Left lung (tissue), 14 donors: ENCODE measurements at places on chromosomes 11 and 22. TPM values are rescaled to one million over a fixed set of nuclear protein-coding genes. Genes with fewer than 3 reads are reported as not detected.
A peak's percentile ranks its signal among the peaks of the same experiment; 100 is the strongest.

DNA sequence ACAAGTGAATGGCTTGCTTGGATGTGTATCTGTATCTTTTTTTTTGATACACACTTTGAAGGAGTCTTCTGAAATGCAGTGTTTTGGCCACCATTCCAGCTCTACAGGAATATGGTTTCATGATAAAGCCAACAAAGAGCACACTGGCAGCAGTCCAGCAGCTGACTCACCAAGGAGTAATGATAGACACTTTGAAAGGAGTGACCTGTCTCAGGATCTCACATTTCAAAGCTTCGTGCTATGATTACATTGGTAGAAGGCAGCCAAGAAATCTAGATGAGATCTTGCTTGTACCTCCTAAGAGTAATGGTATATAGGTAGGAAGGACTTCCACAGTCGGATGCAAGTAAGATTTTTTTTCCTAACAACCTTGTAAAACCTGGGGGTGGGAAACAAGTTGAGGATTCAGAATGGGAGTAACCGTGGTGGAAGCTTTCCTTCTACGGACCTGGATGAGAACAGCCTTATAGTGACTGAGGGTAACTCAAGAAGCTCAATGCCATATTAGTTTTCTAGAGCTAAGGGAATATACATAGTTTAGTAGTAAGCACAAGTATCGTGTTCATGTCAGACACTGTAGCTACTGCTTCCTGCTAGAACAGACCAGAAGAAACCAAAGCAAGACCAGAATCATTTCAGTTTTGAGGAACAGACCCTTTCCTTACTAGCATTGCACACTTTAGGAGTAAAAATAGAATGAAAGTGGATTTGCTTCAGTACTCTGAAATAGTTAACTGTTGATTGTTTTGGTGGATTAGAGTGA lies 25.0 kb downstream of the MTMR3 start:
- no peak overlapping the region for H3K4me3 ChIP-seq
- H3K27me3 ChIP-seq = no peaks in the 10 kb centered on the region
- no peaks in the 10 kb centered on the region for H3K36me3 ChIP-seq

ANO1 gene
- total RNA-seq = 4.9 TPM

YPEL1 gene
- 6.9 TPM for total RNA-seq

DNA sequence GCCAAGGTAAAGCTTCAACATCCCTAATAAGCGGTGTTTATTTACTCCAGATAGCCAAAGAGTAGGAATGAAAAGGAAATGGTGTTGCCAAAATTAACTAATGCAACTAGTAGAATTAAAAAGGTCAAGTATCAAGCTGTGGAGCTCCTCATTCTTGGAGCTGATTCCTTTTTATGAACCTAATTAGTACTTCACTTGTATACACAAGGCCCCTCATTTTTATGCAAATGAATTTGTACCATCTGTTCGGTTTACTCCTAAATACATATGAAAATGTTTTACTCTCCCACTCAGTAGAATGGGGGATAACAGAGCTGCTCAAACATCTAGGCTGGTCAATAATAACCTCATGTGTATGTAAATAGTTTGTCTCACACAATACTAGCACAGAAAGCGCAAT lies 426.4 kb upstream of the LUZP2 start:
- H3K4me1 ChIP-seq = no peaks in the 10 kb centered on the region
- H3K4me3 ChIP-seq = no peak overlapping the region
- no peaks in the 10 kb centered on the region for H3K36me3 ChIP-seq
- H3K27ac ChIP-seq = no peak overlapping the region
- DNase-seq = no peak

- no peaks in the 10 kb centered on the region for H3K4me1 ChIP-seq
- H3K36me3 ChIP-seq = no peaks in the 10 kb centered on the region
- no peak overlapping the region for H3K27ac ChIP-seq
- no peak overlapping the region for H3K4me3 ChIP-seq
- H3K27me3 ChIP-seq = no peaks in the 10 kb centered on the region
- DNase-seq = no peak
These were observed 1151.2 kb downstream of the BRD1 start for GRCh38 chr22:48676266-48677167.

DNA sequence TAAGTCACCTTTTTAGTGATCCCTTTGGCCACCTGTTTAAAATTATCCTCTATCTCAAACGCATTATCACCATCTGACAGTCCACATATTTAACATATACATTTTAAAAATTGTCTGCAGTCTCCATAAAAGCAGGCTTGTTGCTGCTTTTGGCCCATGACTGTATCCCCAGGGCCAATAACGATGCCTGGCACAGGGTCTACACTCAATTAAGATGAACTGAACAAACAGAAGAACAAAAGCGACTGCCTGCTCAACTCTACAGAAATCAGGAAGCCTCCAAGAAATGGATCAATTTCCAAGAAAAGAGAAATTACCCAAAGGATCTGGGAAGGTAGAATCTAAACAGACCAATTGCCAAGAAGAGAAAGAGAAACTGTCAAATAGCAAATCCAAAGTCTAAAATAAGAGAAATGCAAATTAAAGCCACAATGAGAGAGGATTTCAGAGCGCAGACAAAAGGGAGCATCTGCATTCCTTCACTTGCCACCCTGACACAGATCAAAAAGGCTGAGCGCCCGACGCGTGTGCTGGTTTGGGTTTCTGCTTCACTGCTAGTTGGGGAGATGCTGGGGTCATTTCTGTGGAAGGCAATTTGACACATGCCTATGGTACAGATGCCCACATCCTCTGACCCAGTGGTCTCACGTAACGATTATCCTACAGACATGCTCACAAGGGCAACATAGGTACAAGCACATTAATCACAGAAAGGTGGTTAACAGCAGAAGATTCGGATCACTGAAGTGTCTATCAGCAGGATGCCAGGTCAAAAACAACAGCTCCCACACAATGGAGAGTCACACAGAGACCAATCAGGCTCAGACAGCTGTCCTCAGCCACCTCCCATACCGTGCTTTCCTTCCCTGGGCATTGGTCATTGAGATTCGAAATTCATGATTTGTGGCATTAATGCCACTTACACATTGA lies 55.9 kb downstream of the SHISAL1 start:
- H3K27ac ChIP-seq = no peak overlapping the region
- no peak for DNase-seq
- no peak overlapping the region for H3K4me3 ChIP-seq

GRCh38 chr22:23119494-23120414 lies 22.0 kb downstream of the RSPH14 start:
- H3K27me3 ChIP-seq = no peaks in the 10 kb centered on the region
- no peaks in the 10 kb centered on the region for H3K4me1 ChIP-seq
- peak; percentile 40 for DNase-seq
- no peak overlapping the region for H3K27ac ChIP-seq
- H3K4me3 ChIP-seq = no peak overlapping the region

DNA sequence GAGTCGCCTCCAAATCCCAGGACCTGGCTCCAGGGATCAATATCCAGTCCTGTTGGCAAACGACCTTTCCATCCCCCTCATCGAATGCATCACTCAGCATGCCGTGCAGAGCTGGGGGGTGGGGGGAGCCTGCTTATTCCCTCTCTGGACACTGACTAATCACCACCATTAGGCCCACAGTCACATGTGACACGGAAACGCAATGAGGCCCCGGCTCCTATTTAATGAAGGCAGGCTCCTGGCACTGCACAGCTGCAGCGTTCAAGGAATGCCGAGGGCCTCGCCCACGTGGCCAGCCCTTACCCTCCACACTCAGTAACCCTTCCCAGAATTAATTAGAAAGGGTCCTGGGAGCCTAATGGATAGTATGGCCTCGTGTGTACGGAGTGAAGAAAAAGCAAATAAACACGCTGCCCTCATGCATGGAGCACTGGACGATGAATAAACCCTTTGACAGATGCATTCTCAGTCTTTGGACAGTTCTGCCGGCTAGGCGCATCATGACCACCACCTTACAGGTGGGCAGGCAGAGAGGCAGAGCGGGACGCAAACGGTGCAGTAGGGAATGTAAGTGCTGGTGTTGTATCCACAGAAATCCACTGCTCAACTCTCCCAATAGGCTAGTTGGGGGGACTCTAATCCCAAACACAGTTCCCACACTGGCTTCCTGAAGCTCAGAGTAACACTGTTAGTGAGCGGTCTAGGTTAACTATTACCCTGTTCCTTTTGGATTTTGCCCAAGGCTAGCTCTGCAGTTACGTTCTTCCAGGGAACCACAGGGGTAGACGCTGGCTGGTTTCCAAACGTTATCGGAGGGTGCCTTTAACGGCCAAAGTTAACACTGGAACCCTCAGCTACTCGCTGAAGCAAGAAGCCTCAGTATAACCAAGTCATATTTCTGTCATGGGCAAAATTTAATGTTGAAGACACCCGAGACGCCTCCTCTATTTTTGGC lies 490.1 kb downstream of the OPCML start:
- H3K36me3 ChIP-seq = no peaks in the 10 kb centered on the region
- H3K27ac ChIP-seq = no peak overlapping the region
- no peak overlapping the region for H3K4me3 ChIP-seq

ZP1 gene
- total RNA-seq = not detected

DNA sequence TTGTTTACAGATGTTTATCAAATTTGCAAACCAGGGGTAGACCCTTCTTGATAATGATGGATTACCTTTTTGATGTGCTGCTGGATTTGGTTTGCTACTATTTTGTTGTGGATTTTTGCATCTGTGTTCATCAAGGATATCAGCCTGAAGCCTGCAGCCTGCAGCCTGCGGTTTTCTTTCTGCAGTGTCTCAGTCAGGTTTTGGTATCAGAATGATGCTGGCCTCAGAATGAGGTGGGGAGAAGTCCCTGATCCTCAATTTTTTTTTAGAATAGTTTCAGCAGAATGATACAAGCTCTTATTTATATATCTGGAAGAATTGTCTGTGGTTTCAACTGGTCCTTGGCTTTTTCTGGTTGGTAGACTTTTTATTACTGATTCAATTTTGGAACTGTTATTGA lies 19.7 kb upstream of the RAB38 start:
- no peak overlapping the region for H3K27ac ChIP-seq
- DNase-seq = no peak
- no peaks in the 10 kb centered on the region for H3K36me3 ChIP-seq
- no peaks in the 10 kb centered on the region for H3K4me1 ChIP-seq
- H3K27me3 ChIP-seq = no peaks in the 10 kb centered on the region

- no peaks in the 10 kb centered on the region for H3K27me3 ChIP-seq
- H3K36me3 ChIP-seq = no peaks in the 10 kb centered on the region
- H3K4me3 ChIP-seq = no peak overlapping the region
- H3K4me1 ChIP-seq = peaks cover 22% of the 10 kb centered on the region
These were observed 37.4 kb downstream of the CTNND1 start for GRCh38 chr11:57798905-57799559.

GRCh38 chr11:108498816-108499408 lies 728 bp upstream of the POGLUT3 start:
- H3K27ac ChIP-seq = peak overlapping the region; percentile 96
- no peaks in the 10 kb centered on the region for H3K4me1 ChIP-seq
- no peaks in the 10 kb centered on the region for H3K27me3 ChIP-seq
- H3K4me3 ChIP-seq = peak overlapping the region; percentile 63
- H3K36me3 ChIP-seq = no peaks in the 10 kb centered on the region

DGCR6 gene
- 1.7 TPM for total RNA-seq

SLCO2B1 gene
- total RNA-seq = 220 TPM

AMOTL1 gene
- 52.0 TPM for total RNA-seq

PIH1D2 gene
- total RNA-seq = 4.0 TPM

- no peak overlapping the region for H3K4me3 ChIP-seq
- peaks cover 54% of the 10 kb centered on the region for H3K4me1 ChIP-seq
- H3K27ac ChIP-seq = peak overlapping the region; percentile 81
- no peak for DNase-seq
- no peaks in the 10 kb centered on the region for H3K36me3 ChIP-seq
- H3K27me3 ChIP-seq = no peaks in the 10 kb centered on the region
These were observed 52.6 kb downstream of the SWAP70 start for GRCh38 chr11:9716275-9717039.

- H3K36me3 ChIP-seq = no peaks in the 10 kb centered on the region
- no peaks in the 10 kb centered on the region for H3K27me3 ChIP-seq
- peaks cover 34% of the 10 kb centered on the region for H3K4me1 ChIP-seq
- H3K27ac ChIP-seq = no peak overlapping the region
- no peak overlapping the region for H3K4me3 ChIP-seq
These were observed 6.8 kb upstream of the MICAL2 start for GRCh38 chr11:12103411-12104225.

DNA sequence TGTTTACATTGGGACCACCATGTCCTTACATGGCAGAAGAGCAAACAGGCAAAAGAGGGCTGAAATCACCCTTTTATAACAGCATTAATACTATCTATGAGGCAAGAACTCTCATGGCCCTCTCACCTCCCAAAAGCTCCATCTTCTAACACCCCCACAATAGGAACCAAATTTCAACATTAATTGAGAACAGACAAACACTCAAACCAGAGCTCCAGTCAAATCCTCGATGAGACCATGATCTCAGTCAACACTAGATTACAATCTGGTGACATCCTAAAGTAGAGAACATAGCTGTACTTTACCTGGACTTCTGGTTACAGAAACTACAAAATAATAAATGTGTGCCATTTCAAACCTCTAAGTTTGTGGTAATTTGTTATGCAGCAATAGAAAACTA lies 25.1 kb downstream of the OR2AG2 start:
- peak overlapping the region; percentile 91 for H3K27ac ChIP-seq
- peak overlapping the region; percentile 35 for H3K4me3 ChIP-seq
- DNase-seq = no peak
- no peaks in the 10 kb centered on the region for H3K4me1 ChIP-seq

DNA sequence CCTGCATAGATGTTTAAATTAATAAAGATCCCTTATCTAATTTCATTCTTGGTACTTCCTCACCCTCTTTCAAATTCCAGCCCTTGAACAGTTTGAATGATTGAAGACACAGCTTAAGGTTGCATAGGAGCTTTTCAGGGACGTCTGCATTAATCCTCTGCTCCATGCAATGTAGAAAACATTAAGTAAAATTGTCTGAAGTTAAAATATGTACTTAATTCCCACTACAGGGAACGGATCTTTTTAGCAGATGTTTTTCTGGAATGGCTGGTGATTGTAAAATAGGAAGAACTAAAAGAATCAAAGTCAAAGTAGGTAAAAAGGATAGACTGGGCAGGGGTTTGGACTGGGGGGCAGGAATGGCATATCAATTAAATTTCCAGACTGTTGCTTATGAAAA lies 58.9 kb downstream of the ABTB2 start:
- no peak for DNase-seq
- H3K4me1 ChIP-seq = no peaks in the 10 kb centered on the region
- H3K4me3 ChIP-seq = no peak overlapping the region
- no peaks in the 10 kb centered on the region for H3K27me3 ChIP-seq
- no peaks in the 10 kb centered on the region for H3K36me3 ChIP-seq
- H3K27ac ChIP-seq = no peak overlapping the region

- H3K27me3 ChIP-seq = no peaks in the 10 kb centered on the region
- no peak overlapping the region for H3K4me3 ChIP-seq
- H3K4me1 ChIP-seq = no peaks in the 10 kb centered on the region
- H3K36me3 ChIP-seq = no peaks in the 10 kb centered on the region
- no peak overlapping the region for H3K27ac ChIP-seq
These were observed 43.9 kb downstream of the NFAM1 start for GRCh38 chr22:42388130-42388797.

DNA sequence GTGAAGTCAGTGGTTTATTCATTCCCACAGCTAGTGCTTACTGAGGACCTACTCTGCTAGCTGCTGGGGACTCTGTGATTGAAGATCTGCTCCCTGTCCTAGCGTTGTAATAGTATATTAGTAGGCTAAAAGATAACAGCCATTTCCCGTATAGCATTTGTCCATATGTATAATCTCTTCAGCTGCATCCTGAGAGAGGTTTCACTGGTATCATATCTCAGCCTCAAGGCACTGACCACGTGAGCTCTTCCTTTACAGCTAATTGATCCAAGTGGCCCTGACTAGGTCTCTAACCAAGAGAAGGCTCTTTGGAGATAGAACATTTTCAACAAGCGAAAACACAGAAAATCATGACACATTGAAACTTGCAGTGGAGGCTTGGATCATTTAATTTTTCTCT lies 110.2 kb downstream of the APIP start:
- no peak overlapping the region for H3K27ac ChIP-seq
- no peaks in the 10 kb centered on the region for H3K4me1 ChIP-seq
- no peaks in the 10 kb centered on the region for H3K36me3 ChIP-seq
- H3K27me3 ChIP-seq = no peaks in the 10 kb centered on the region
- no peak for DNase-seq
- H3K4me3 ChIP-seq = no peak overlapping the region

RAG2 gene
- total RNA-seq = not detected

ABCC8 gene
- 0.52 TPM for total RNA-seq
